HFFc6 (cell line): ENCODE measurements at places on chromosomes 4 and X.

GRCh38 chrX:74922922-74923543, 2.2 kb downstream of the NEXMIF start:
- DNase-seq, result no peak

GRCh38 chr4:21226637-21227538, 526.6 kb downstream of the PACRGL start:
- no peak for DNase-seq

GRCh38 chr4:3346146-3346545, 53.3 kb downstream of the RGS12 start:
- DNase-seq, result peak; percentile 76

GRCh38 chrX:129493643-129494042, 29.6 kb downstream of the SMARCA1 start:
- DNase-seq, result peak; percentile 49

DNA sequence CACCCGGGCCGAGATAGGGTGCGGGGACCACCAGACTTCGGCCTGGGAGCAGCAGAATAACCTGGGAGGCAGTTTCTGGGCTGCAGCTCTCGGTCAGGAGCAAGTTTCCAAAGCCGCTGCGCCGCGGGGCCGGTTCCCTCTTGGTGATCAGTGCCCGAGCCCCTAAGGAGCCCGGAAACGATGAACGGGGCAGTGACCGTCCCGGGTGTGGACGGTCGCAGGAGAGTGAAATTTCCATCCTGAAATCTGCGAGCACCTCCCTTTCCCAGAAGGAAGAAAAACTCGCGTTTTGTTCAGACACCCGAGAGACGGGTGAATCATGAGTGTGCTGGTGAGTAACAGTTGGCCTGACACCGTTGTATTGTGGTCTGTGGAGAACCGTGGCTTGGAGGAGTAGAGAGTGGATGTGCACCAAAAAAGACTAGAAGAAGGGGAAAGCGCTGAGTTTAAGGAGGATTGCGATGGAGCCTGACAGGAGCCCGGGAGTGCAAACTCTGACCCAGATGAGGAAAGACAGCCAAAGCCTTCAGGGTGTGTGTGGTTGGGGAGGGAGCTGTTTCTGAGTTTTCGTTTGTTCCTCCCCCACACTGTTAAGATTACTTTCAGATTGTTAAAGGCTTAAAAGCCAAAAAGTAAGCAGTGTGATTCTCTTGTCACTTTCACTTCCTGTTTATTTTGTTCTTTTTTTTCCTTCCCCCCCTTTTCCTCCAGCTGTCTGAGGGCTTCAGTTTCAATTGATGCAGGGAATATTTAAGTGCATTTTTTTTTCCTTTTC, 828 bp downstream of the MCUB start:
- DNase-seq, result peak; percentile 81
